ENCODE measurements at places on chromosomes 5 and 9. TPM values are rescaled to one million over a fixed set of nuclear protein-coding genes. Genes with fewer than 3 reads are reported as not detected.

The NOL8 gene
- 29.4 TPM for total RNA-seq

The ADAMTSL2 gene
- 0.68 TPM for total RNA-seq

The WDR38 gene
- total RNA-seq: not detected

The PCDHGA10 gene
- 3.6 TPM for total RNA-seq

The TMOD1 gene
- 1.1 TPM for total RNA-seq

The F2R gene
- total RNA-seq: 6.3 TPM

The MCTP1 gene
- 3.2 TPM for total RNA-seq

The PLCXD3 gene
- 0.20 TPM for total RNA-seq

DNA sequence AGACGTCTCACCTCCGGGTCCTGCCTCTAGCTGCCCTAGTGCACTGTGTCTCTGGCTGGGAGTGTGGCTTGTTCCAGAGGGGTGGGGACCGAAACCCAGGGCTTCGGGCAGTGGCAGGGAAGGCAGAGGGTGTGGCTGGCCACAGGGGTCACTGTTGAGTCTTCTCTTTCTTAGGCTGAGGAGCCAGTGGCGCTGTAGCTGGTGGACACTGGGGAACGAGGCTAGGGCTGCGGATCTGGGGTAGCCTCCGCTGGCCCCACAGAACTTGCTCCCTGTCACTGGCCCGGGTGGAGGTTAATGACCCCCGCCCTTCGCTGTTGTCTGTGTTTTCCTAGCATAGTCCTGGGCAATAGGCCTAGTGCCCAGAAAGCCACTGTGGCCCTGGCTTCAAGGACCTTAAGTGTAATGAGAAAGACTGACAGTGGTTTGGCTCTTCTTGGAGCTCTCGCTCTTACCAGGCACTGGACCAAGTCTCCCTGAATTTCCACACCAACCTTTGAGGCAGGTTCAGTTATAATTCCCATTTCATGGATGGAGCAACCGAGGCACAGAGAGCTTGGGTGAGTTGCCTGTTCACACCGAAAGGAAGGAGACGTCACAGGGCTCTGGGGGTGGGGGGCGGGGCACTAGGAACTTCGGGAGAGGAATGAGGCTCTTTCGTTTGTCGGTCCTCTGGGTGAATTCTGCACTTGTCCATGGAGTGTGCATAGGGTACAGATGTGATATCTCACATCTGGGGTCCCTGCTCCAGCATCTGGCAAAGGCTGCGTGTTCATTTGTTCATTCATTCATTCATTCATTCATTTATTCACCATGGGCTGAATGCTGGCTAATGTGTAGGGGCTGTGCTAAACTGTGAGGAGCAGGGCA is 4.8 kb upstream of the IER5L start:
- peak; percentile 60 for DNase-seq

- no peak for DNase-seq
Measured at GRCh38 chr9:90009447-90009846, 404.6 kb downstream of the GADD45G start.

GRCh38 chr9:113501129-113501686 is 37.7 kb downstream of the RGS3 start:
- DNase-seq: no peak

GRCh38 chr9:134858051-134858841 is 22.4 kb upstream of the FCN2 start:
- DNase-seq: no peak

DNA sequence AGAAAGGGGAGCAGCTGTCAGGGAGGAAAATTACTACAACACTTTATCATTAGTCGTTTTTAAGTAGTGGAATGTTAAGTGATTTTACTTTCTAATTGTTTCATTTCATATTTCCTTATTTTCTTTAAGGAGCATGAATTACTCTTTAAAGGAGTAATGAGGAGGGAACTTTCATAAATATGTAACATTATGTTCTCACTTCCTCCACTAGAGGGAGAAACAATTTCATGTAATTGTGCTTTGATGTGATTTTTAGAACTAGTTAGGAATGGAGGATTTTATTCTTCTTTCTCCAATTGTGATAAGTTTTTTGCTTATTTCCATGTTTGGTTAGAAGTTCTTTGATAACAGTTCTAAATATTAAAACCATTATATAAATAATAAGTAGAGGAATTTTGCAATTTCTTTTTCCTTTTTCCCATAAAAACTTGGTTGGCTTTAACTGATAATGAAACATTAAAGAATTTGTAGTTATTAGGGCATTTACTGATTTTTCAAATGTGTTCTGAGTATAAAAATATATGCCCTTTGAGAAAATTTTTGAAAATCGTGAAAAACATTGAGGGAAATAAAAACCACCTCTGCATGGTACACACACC is 25.6 kb downstream of the CEP78 start:
- DNase-seq: no peak

- DNase-seq: no peak
Measured at GRCh38 chr9:131977109-131977838, 102.4 kb downstream of the MED27 start.

DNA sequence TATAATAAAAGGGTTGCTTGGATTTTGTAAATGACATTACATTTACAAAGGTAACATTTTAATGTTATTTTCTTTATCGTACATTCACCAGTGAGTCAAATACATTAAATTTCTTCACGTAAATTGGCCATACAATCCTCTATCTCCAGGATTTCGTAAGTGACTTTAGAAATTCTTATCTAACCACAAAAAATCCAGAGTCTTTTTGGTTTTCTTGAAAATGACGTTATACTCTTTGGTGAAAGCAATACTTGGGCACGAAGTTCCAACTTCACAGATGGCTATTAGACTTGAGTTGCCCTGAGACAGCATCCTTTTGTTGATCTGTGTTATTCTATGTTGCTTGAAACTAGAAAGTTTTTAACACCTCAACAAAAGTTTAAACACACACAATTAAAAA is 87.4 kb upstream of the CDH10 start:
- DNase-seq: no peak

GRCh38 chr5:107103522-107103921 is 567.2 kb downstream of the EFNA5 start:
- no peak for DNase-seq

DNA sequence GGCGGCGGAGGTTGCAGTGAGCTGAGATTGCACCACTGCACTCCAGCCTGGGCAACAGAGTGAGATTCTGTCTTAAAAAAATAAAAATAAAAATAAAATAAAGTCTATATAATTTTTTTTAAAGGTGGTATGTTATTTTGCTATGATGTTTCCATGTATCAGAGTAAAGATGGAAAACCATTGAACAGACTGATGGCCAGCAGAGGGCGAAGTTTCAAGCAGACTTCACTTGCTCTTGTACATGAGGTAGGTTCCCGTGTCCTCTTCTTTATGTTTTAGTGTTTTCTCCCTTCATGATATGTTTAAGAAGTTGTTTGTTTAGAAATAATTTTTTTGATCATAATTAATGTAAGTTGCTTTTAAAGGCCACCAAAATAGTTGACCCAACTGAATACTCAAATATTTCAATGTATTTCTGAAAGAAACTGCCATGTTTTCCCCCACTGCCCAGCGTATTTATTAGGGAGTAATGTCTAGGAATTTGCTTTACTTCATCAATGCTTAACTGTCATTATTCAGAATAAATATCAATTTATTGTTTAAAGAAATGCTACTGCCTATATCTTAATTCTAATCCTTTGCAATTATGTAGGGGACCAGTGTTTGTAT is 146.4 kb downstream of the HACD4 start:
- DNase-seq: peak; percentile 49

DNA sequence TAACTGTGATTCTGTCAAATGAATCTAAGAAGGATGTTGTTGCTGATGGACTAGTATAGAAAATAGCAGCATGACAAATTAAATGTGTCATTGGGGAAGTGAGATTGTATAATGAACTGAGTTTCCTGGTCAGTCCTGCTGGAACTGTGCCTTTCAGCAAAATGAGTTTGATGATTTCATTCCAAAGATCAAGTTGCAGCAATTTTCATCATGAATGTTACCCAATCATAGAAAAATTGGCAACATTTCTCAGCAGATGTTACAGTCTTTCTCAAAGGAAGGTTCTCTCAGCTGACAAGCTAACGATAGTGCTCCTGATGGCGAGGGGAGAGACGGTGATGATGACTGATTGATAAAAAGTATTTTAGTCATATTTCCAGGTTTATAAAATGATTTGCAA is 10.7 kb downstream of the PCDHAC2 start:
- no peak for DNase-seq

DNA sequence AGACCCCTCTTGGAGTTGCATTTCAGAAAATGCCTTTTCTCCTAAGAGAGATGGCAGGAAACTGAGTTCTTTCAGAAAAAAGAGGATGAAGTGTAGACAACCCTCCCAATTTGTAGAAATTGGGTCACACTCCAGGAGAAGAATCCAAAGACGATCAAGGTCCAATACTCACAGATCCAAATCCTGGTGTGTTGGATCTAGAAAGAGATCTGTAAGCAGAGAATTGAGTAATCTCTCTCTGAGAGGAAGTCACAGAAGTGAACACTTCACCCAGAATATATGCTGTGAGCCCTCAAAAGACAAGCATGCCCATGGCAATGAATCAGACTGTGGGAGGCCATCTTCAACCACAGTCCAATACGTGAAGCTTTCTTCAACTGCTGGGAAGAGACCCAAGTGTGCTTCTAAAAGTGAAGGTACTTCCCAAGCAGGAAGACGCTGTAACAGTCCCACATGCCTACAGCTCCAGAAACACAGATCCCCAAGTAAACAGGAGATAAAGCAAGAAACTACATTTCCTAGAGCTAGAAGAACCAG is 182.7 kb downstream of the SMC2 start:
- DNase-seq: no peak

GRCh38 chr5:102511666-102512065 is 12.9 kb upstream of the SLCO6A1 start:
- no peak for DNase-seq

- DNase-seq: no peak
Measured at GRCh38 chr5:141040093-141040770, 10.9 kb upstream of the PCDHB1 start.

DNA sequence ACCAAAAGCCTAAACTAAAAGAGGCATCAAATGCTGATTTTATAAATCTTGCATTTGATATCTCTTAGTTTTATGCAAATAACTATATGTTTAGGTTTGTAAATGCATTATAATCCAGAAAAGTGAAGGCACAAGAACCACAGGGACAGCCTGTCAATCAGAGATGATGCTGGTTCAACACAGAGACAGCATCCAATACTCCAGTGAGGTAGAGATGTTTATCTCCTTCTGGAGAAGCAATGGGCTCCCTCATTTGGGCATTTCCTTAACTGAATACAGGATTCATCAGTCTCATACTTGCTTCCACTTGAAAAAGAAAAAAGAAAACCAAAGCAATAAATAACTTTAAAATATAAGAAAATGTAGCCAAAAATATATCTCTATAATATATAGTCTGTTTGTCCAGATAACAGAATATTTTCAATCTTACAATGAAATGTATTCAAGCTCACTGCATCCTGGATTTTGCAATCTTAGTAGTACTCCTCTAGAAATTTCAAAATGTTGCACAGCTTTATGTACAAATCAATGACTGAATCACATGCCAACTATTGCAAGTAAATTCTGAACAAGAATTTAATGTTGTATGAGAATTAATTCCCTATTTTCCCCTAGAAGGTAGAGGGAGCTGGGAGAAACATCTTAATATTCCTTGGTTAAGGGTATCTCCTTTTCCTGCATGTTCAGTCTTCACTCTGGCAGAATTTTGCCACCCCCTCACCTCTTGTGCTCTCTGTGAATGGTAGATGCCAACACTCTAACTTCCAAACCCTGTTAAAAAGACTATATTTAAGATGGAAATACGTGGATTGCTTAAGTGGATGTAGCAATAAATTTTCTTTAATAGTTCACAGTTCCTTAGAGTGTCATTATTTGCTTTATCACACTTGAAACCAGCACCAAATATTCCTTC is 191.1 kb upstream of the GAS1 start:
- DNase-seq: no peak

DNA sequence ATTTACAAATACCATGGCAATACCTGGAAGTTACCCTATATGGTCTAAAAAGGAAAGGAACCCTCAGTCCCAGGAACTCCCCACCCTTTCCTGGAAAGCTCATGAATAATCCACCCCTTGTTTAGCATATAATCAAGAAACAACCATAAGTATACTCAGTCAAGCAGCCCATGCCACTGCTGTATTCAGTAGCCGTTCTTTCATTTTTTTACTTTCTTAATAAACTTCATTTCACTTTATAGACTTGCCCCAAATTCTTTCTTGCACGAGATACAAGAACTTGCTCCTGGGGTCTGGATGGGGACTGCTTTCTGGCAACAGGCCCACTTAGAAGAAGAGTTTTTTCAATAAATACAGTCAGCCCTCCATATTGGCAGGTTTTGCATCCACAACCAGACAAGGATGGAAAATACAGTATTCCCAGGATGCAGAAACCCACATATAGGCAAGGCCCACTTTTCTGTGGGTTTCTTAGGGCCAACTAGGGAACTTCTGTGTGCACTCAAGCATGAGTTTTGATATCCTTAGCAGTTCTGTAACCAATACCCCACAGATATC is 2.8 kb upstream of the TBCA start:
- DNase-seq: no peak

DNA sequence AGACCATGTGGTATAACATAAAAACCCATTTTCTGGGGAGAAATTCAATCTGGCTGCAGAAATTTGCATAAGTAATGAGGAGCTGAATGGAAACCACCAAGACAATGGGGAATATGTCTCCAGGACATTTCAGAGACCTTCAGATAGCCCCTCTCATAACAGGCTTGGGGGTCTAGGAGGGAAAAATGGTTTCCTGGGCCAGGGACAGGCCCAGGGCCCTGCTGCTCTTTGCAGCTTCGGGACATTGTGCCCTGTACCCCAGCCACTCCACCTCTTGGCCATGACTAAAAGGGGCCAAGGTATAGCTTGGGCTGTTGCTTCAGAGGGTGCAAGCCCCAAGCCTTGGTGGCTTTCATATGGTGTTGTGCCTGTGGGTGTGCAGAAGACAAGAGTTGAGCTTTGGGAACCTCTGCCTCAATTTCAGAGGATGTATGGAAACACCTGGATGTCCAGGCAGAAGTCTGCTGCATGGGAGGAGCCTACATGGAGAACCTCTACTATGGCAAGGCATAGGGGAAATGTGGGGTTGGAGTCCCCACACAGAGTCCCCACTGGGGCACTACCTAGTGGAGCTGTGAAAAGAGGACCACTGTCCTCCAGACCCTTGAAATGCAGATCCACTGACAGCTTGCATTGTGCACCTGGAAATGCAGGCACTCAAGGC is 30.4 kb downstream of the MRPS30 start:
- no peak for DNase-seq

- DNase-seq: no peak
Measured at GRCh38 chr5:41918105-41918504, 7.0 kb upstream of the FBXO4 start.

DNA sequence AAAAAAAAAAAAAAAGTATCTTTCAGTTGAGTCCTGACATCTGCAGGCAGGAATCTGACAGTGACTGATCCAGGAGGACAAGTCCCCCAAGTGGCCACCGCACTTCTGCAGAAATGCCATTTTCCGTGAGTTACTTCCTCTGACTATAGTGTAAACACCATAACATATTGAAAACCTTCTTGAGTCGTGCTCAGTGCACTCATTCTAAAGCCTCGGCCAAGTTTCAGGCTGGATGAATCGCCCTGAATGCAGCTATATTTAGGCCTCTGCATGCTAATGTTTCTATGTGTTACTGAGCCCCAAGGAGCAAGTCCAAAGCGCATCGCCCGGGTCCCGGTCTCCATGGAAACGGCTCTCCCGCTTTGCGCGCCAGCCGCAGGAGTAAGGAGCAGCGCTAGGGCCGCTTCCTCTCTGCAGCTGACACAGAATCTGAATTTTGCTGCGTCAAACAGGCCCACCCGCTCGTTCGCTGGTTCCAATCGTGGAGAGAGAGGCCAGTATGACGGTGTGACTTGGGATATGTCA is 335.4 kb downstream of the MSX2 start:
- peak; percentile 32 for DNase-seq
